ENCODE measurements at places on chromosomes 16 and 17. TPM values are rescaled to one million over a fixed set of nuclear protein-coding genes. Genes with fewer than 3 reads are reported as not detected.

Gene TMEM100
- 3.4 TPM for total RNA-seq

Gene SEBOX
- not detected for total RNA-seq

Gene ZFP1
- total RNA-seq = 17.0 TPM

Gene CCDC57
- total RNA-seq = 50.8 TPM

Gene CTF1
- total RNA-seq = 6.0 TPM

Gene TNFRSF13B
- total RNA-seq = not detected

Gene TBC1D3
- 0.30 TPM for total RNA-seq

Gene BEAN1
- 0.97 TPM for total RNA-seq

Gene AANAT
- total RNA-seq = not detected

Gene CACNG4
- total RNA-seq = 5.6 TPM

GRCh38 chr17:74950207-74950606 is 14.5 kb downstream of the OTOP3 start:
- no peak for DNase-seq

DNA sequence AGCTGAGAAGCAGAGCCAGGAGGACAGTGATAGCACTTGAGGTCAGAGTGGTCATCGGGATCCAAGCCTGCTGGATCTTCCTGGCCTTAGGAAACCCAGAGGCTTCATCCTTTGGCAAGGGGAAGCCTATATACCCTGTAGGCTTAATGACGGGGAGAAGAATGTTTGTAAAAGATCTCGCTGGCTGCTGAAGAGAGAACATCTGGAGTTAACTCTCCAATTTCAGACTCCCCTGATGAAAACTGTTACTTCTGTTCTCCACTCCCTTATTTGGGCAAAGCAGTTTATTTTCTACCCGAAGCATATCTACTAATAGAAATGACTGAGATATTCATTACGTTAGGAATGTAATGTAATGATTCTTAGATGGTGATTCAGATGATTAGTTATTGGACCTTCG is 487.0 kb downstream of the CDH13 start:
- DNase-seq = no peak

DNA sequence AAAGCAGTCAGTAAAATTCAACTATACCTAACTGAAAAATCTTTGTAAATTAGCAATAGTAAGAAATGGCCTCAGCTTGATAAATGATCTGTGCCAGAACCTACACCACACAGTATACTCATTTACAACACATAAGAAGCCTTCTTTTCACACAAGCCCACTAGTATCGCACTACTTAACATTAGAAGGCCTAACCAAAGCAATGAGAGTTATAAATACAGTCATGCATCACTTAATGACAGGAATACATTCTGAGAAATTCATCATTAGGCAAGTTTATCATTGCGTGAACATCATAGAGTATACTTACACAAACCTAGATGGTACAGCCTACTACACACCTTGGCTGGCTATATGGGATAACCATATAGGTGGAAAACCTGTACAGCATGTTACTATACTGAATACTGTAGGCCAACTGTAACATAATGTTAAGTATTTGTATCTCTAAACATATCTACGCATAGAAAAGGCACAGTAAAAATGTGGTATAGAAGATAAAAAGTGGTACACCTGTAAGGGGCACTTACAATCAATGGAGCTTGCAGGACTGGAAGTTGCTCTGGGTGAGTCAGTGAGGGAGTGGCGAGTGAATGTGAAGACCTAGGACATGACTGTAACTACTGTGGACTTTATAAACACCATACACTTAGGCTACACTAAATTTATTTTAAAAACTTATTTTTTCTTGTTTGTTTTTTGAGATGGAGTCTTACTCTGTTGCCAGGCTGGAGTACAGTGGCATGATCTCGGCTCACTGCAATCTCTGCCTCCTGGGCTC is 126.5 kb upstream of the CORO6 start:
- DNase-seq = no peak

DNA sequence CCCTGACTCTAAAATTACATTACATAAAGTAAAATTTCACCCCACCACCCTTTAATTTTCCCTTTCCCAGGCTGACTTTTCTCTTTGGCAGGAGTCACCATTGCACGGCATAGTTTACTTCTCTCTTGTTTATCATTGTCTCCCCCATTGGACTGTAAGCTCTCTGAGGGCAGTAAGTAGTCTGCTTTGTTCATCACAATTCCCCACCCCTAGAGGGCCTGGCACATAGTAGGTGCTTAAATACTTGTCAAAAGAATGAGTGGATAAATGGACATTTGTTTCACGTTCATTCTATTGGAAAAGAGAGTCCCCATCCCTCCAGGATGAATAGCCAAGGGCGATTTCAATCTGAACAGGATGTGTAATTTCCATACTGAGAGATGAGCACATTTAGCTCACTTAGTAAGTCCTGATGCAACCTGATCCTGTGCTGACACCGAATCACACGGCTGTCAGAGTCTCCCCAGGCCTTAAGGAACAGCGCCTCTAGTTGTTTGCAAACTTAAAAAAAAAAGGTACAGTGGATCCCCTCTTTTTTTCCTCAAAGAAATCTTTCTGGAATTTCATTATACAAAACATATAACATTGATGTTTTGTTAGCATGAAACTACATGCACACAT is 54.0 kb downstream of the AKAP1 start:
- DNase-seq = no peak

- no peak for DNase-seq
Observed at GRCh38 chr17:1960545-1960912, 64.6 kb downstream of the RTN4RL1 start.

GRCh38 chr17:7997186-7997585 is 5.2 kb upstream of the GUCY2D start:
- DNase-seq = no peak

DNA sequence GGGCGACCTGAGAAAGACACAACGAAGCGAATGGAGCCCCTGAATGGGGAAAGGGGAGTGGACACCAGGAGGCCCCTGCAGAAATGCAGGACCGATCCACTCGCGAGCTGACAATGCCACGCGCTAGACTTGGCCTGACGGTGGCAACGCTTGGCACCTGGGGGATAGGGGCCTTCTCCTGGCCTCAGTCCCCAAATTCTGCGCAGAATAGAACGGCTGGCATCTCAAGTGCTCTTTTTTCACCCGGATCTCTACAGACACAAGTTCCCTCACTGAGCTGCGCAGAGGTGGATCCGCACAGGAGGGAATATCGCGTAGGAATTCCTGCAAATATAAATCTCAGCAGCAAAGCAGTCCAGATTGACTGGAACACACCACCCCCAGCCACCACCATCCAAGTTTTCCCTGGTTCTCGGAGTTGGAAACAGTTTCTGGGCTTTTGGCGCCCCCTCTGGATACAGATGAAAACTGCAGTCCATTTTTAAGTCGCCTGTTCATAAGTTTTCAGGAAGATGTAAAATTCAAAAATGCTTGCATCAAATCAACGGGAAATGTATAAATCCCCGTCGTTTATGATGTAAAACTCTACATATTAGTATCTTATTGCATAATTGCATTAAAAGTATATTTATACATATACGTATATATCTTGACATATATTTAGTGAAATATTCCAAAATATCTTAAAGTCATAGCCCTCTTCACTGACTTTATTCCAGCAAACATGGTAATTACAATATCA is 2.3 kb upstream of the SOX9 start:
- no peak for DNase-seq

GRCh38 chr16:87842209-87842869 is 27.0 kb downstream of the SLC7A5 start:
- no peak for DNase-seq

DNA sequence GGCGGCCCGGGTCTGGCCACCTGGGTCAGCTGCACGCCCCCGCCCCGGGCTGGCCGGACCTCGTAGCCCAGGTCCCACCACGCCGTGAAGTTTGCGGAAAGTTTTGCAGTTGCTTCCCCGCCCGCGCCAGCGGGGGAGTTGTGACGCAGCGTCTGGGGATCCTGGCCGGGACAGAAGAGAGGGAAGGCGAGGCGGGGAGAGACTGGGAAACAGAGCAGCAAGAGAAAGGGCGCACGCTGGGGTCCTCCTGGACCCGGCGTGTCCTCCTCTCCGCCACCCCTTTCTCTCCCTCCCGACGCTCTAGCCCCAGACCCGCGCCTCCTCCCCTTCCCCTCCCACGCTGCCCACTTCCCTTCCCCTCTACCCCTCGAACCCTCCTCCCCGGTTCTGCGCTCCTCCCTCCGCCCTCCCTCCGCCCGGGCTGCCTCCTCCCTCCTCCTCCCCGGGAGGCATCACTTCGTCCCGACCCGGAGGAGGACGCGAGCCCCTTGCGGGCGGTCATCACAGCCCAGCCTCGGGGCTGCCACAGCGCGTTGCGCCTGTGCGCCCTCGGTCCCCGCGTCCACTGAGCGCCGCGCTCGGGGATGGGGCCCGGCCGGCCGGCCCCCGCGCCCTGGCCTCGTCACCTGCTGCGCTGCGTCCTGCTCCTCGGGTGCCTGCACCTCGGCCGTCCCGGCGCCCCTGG is at the start of gene MRC2:
Gene MRC2, plus strand, starts transcription at position 452 of the 685 bp plus-strand sequence. Its CDS starts 133 bp downstream, at position 585.
- peak; percentile 90 for DNase-seq

- DNase-seq = no peak
Observed at GRCh38 chr16:47045459-47045858, 72.0 kb upstream of the DNAJA2 start.

DNA sequence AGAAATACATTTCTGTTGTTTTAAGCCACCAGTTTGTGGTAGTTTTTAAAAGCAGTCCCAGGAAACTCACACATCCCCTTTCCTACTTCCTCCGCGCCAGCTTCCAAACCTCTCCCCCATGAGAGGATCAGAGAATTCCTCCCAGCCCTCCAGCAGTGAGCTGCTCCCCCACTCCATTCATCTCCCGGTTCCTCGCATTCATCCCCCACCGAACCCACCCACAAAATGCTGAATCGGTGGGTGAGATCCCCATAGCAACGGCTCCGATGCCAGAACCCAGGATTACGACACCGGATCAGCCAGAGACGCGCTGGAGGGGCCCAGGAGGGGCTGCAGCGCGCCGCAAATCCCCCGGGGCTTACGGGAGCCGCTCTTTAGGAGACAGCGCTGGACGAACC is 251.4 kb upstream of the RPL38 start:
- no peak for DNase-seq

GRCh38 chr17:4127555-4127954 is 15.3 kb downstream of the ZZEF1 start:
- no peak for DNase-seq

- no peak for DNase-seq
Observed at GRCh38 chr16:85833219-85833920, 33.9 kb downstream of the COX4I1 start.

- DNase-seq = no peak
Observed at GRCh38 chr17:79696610-79696982, 34.1 kb upstream of the ENPP7 start.

DNA sequence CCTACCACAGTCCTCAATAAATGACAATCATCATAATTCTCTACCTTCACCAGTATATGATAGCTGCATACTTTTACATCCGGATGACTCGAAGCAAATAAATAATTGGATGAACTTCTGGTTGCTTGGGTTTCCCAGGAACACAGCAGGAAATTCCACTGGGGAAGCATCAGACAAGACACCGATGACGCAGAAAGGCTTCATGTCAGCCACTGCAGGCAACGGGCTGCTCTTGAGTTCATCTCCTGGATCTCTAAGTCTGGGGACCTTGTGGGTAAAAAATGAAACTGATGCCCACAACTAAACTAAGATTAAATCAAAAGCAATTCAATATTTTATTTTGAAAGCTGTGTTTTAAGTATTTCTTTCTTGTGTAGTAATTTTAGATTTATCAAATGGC is 472.1 kb upstream of the C16orf82 start:
- no peak for DNase-seq

DNA sequence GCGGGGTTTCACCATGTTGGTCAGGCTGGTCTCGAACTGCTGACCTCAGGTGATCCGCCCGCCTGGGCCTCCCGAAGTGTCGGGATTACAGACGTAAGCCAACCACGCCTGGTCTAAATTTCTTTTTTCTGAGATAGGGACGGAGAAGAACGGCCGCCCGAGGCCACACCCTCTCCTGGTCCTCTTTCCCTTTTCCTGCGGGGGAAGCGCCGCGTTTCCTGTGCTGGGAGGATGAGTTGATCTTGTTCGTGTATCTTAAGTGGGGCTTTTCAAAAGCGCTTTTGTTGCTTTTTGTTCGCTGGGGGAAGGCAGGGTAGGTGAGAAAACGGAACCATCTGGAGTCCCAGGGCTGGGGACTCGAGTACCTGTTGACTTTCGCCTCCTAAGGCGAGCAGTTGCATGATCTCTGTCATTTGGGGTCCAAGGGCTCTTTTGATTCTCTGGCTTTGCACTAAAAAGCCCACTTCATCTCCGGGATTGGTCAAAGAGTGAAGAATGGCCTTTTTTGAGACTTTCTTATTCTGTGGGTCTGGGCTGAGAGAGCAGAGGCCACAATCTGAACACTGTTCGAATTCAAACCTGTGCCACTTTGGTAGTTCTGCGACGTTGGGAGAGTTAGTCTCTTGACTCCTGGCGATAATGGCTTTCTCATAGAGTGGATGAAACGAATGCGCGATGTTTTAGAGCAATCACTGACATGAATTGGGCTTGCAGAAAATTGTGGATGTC is 1.3 kb downstream of the FUS start:
- DNase-seq = no peak

DNA sequence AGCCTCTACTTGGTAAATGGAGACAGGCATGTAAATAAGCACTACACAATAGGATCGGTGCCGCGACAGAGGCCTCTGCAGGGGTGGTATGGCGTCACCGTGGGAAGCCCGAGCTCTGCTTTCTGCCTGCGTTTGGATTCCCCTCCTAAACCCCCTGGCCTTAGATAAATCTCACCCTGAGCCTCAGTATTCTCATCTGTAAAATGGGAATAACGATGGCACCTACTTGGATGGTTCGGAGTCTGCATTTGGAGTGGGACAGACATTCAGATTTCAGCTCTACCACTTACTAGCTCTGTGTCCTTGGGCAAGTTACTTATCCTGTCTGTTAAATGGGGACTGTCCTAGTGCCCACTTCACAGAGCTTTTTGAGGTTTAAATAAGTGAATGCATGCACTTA is 42.8 kb upstream of the TNRC6A start:
- DNase-seq = no peak

DNA sequence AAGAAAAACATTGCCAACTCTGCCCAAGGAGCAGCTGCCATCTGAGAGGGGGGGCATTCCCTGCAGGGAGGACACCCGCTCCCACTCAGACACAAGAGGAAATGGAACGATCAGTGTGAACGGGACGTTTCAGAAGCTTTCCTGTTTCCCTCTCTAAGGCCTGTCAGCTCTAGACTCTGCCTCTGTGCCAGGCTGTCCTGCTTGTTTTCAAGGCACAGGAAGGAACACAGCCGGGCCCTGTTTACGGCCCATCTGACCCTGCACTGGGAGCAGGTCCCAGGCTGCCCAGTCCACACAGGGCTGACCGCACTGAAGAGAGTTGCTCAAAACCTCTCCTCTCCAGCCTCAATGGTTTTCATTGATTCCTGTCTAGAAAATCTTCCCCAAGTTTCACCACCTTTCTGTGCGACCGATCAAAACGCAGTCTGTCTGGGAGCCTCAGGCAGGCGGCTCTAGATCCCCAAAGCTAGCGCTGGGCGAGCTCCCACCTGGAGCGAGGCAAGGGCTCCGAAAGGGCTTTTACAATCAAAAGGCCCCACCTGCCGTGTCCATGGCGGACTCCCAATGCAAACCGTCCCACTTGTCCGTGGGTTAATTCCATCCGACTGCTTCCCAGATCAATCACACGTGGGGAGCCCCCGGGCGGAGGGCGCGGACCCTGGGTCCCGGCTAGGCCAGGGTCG is 1.5 kb downstream of the PIEZO1 start:
- no peak for DNase-seq

GRCh38 chr17:3916825-3917224 is 560 bp upstream of the P2RX1 start:
- no peak for DNase-seq
